ENCODE measurements at places on chromosomes 11 and 22. TPM values are rescaled to one million over a fixed set of nuclear protein-coding genes. Genes with fewer than 3 reads are reported as not detected.

- DNase-seq, result no peak
These were observed 8.3 kb downstream of the FXYD2 start for GRCh38 chr11:117816151-117816741.

DNA sequence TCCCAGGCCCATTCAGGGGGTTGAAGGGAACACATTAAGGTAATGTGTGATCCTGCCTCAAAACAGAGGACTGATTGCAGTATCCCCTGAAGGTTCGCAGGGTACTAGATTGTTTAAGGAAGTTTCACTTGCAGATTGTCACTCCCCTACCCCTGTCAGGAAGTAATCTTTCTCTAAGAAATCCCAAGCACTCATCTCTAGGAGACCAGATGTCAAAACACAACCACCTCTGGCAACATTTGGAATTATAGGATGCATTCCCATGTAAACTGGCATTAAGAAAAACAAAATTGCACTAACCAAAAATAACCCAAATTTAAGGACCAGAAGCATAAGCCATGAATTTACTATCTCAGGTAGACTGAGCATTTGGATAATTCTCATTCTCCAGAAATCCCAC, 1.6 kb downstream of the MRPL17 start:
- no peak for DNase-seq

GRCh38 chr11:18111005-18111404, 5.1 kb upstream of the SAAL1 start:
- DNase-seq, result no peak

The ANO5 gene
- 15.4 TPM for total RNA-seq

DNA sequence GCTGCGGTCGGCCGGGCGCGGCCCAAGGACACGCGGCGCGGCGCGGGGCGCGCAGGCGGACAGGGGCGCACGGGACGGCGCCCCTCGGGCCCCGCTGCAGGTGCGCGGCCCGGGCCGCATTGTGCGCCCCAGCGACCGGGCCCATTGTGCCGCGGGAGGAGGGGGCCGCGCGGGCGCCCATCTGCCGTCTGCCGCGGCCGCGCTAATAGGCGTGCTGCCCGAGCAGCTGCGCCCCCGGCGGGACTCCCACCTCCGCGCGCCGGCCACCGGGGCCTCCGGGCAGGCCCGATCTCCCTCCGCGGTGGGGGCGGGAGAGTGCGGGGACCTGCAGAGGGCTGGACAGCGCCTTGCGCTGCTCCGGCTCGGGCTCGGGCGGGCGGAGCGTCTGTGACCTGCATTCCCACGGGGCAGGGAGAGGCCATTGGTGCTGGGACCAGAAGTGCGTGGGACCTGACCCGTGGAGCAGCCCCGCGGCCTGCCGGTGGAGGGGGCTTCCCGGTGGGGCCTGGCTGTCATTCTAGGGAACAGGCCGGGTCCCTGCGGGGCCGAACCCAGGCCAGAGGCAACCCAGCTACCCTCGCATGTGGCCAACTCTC, 933 bp downstream of the BRSK2 start:
- no peak for DNase-seq

GRCh38 chr11:77517226-77517625, 43.3 kb upstream of the PAK1 start:
- DNase-seq, result no peak

DNA sequence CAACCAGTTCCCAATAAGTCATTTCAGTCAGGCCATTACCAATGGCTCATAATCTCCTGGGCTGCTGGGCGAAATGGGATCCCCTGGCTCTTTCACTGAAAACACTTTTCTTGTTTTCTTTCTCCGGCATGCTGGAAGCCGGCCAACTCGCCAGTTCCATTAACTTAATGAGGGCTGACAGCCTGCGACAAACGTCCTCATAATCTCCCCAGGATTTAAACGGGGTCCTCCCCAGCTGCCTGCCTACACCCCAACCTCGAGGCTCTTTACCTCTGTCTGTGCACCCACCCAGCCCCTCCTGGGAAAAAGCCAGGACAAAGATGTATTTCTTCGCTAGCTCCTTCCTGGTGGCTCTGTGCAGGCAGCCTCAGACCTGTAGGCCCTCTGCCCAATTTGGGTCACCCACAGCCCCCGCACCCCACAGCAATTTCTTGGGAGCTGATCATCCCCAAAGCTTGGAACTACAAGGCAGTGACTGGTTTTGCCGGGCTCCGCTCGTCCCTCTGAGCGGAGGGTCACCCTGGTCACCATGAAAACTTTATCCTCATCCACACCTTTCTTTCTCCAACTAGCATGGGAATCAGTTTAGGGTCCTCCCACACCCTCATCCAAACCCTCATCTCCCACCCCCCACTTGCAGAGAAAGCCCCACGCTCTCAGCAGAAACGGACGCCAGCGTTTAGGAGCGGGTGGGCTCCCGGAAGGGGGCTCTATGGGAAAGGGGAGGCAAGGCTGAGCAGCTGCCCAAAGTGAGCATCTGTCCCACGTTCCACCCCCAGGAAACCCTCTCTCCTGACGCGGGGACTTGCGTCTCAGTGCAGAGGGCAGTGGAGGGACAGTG, 51.1 kb upstream of the KCNQ1OT1 start:
- DNase-seq, result no peak

DNA sequence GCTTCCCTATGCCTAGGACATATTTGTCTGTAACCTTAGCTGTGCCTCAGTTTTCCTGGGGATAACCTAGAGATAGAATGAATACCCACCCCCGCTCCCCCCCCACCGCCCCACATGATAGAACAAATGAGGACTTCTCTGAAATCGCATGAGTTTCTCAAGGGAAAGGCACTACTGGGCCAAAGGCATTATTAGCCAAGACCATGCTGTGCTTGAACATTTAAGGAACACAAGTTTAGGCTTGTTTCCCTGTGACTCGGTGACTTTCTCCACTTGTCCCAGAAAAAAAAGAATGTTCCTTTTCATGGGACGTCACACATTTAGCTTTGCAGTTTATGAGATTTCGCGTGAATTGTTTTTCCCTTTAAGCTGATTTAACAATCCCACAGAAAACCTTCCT, 51.4 kb upstream of the CRTAM start:
- no peak for DNase-seq

DNA sequence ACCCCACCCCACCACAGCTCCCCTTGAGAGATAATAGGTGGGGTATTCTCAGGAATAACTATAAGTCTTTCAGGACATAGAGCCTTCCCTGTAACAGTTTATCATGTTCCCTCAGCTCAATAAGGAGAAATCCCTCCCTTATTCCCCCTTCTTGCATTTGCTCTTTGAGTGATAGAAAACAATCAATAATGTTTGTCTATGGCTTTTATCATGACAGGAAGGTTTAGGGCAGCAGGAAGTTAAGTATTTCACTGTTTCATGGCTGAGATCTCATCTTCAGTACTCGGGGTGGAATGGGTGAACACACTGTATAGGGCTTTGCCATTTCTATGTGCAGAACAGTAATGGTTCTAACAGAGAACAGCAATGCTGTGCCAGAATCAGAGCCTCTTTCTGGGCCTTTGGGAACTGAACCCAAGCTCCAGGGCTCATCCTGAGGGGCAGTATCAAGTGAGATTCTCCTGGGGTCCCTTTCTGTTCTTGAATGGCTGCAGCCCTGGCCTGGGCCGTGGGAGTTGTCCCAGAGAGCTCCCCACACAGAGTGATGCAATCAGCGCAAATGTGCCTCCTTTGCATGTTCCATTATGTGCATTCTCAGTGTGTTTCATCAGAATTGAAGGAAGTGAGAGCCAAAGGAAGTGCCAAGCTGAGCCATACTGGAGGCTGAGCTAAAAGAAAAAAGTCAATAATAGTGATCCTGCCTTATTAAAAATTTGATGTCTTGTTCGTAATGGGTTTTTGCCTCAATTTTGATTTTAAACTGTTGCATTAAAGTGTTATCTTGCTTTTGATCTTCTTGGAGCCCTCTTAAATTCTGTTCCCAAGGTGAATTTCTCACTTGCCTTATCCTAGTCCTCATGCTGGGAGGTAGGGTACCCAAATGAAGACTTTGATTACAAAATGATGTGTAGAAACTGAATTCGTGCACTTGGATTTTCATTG, 2.9 kb upstream of the CYP2R1 start:
- DNase-seq, result no peak

The BCO2 gene
- total RNA-seq, result 24.5 TPM

- no peak for DNase-seq
These were observed 77.9 kb upstream of the TOP3B start for GRCh38 chr22:22060200-22061084.

GRCh38 chr11:8811571-8811970, 99.4 kb upstream of the AKIP1 start:
- no peak for DNase-seq

GRCh38 chr22:29307596-29308147, 1.2 kb downstream of the GAS2L1 start:
- no peak for DNase-seq

- DNase-seq, result no peak
These were observed 6.9 kb downstream of the FEZ1 start for GRCh38 chr11:125489166-125489565.

The APOL1 gene
- total RNA-seq, result 22.9 TPM

- no peak for DNase-seq
These were observed 461 bp downstream of the TBC1D10A start for GRCh38 chr22:30326255-30326705.

GRCh38 chr11:131311776-131312514, 58.5 kb upstream of the NTM start:
- peak; percentile 26 for DNase-seq

The PGM2L1 gene
- total RNA-seq, result 14.1 TPM

The HOATZ gene
- not detected for total RNA-seq

DNA sequence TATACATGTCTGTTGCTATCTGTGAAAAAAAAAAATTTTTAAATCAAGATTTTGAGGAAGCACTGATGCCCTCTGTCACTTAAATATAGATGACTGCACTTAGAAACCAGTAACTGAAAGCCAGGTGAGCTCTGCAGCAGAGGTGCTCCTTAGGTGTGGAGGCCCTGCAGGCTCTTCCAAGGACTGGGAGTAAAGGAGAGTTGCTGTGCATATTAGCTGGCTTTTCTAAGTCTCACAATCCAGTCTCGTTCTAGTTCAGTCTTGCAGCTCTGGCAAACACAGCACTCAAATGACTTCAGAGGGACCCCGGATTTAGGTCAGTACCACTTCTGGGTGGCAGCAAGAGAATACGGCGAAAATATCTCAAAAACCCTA, 61.0 kb downstream of the LARGE2 start:
- no peak for DNase-seq

The DERL3 gene
- 0.74 TPM for total RNA-seq

The ENTHD1 gene
- not detected for total RNA-seq

The DEPDC7 gene
- 10.5 TPM for total RNA-seq

DNA sequence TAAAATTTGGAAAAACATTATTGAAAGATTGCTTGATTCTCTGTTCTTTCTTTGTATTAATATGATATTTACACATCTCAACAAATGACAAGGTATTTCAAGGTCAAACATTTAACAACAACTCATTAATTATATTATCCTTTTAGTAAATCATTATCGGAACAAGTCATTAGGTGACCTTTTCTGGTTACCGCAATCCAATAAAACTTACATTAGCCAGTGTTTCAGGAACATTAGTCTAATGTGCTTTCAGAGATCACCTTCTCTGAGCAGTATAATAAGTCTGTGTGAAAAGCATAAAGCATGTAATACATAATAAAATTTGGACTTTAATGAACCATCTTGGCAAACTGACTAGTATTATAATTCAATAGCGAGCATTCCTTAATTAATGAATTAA, 1466.4 kb downstream of the FAM181B start:
- DNase-seq, result no peak

GRCh38 chr11:35030716-35031213, 108.2 kb upstream of the CD44 start:
- DNase-seq, result no peak

DNA sequence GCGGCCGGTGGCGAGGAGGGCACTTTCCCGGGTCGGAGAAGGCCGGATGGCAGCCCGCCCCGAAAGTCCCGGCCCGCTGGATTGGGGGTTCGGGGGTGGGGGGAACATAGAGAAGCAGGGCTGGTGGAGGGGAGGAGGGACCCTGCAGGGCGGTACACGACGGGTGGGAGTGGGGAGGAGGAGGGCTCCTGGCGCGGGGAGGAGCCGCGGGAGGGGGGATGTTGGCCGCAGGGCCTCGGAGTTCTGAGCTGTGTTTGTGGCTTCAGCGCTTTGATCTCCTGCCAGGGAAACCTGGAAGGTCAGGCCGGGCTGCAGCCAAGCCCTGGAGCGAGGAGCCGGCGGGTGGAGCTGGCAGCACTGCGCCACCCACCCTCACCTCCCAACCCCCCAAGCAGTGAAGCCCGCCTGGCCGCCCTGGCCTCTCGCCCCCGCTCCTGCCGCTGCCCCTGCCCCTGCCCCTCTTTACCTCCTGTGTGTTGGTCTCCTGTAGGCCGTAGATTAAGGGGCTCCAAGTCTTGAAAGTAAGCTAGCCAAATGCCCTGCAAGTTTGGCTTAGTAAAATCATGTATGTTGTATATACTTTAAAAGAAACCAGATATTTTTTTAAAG, 30.9 kb downstream of the C22orf31 start:
- peak; percentile 48 for DNase-seq

DNA sequence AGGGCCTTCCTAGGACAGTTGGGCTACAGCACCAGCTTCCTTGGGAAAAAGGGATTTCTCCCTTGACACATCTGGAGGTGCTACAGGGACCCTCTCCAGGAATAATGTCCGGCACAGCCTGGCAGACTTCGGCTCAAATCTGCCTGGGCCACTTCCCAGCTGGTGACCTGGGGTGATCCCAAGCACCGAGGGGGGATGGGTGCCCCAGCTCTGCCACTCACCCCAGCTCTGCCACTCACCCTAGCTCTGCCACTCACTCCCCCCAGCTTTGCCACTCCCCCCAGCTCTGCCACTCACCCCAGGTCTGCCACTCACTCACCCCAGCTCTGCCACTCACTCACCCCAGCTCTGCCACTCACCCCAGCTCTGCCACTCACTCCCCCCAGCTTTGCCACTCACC, 9.9 kb downstream of the OSBPL5 start:
- DNase-seq, result no peak

GRCh38 chr11:70654016-70654415, 255.7 kb downstream of the CTTN start:
- DNase-seq, result no peak

DNA sequence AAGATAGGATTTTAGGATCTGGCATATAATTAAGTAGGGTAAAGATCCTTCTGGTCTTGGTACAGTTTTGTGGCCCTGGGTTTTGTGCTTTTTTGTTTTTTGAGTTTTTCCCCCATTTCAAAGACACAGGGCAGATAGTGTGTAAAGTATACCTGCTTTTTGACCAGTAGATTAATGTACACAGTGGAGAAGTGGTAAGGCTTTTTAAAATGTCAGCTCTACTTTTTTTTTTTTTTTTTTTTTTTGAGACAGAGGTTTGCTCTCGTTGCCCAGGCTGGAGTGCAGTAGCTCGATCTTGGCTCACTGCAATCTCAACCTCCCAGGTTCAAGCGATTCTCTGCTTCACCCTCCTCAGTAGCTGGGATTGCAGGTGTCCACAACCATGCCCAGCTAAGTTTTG, 4.0 kb downstream of the EP300 start:
- no peak for DNase-seq

Data from urinary bladder (tissue), 4 donors.